ENCODE measurements at places on chromosomes 4 and X. TPM values are rescaled to one million over a fixed set of nuclear protein-coding genes. Genes with fewer than 3 reads are reported as not detected.

GRCh38 chr4:121122661-121123060 is 41.5 kb downstream of the TNIP3 start:
- no peak for DNase-seq

DNA sequence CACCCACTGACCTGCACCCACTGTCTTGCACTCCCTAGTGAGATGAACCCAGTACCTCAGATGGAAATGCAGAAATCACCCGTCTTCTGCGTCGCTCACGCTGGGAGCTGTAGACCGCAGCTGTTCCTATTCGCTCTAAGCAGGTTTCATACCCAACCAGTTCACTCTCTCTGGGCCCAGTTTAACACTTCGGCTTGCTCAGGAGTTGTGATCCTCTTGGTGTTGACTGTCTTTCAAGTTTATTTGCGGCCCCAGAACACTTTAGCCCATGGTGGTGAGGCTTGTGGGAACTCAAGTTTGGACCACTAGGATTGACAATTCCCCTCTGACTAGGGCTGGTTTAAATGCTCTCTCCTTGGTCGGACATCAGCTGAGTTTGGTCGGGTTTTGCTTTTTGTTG is 147.0 kb downstream of the DACH2 start:
- no peak for DNase-seq

DNA sequence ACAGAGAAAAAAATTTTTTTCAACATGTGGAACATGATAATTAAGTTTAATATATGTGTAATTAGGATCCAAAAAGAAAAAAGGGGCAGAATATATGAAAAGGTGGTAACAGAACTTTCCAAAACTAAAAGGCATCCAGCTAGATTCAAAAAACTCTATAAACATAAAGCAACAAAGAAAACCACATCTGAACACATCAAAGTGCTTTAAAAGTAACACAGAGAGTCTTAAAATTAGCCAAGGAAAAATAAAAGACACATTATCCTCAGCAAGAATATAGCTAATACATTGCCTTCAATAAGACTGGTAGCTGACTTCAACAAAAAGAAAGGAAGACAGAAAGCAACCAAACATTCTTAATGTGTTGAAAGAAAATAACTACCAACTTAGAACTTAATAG is 8.2 kb downstream of the CLOCK start:
- DNase-seq = no peak

- DNase-seq = no peak
Measured at GRCh38 chrX:70422851-70423341, at the start of gene GDPD2. Gene GDPD2 (plus strand): TSS chrX:70423314. CDS start chrX:70424985, 1,671 bp downstream.

GRCh38 chr4:138426786-138427185 is 184.6 kb upstream of the SLC7A11 start:
- DNase-seq = no peak

GPM6B gene
- 5.1 TPM for total RNA-seq

POU4F2 gene
- total RNA-seq = not detected

ZNF141 gene
- total RNA-seq = 7.5 TPM

USP17L28 gene
- total RNA-seq = not detected
